ENCODE measurements at places on chromosomes 13 and 19. TPM values are rescaled to one million over a fixed set of nuclear protein-coding genes. Genes with fewer than 3 reads are reported as not detected.

The F10 gene
- not detected for polyA plus RNA-seq

The ZNF229 gene
- polyA plus RNA-seq, result 0.03 TPM

The C19orf18 gene
- not detected for polyA plus RNA-seq

The ZNF737 gene
- polyA plus RNA-seq, result 0.06 TPM

DNA sequence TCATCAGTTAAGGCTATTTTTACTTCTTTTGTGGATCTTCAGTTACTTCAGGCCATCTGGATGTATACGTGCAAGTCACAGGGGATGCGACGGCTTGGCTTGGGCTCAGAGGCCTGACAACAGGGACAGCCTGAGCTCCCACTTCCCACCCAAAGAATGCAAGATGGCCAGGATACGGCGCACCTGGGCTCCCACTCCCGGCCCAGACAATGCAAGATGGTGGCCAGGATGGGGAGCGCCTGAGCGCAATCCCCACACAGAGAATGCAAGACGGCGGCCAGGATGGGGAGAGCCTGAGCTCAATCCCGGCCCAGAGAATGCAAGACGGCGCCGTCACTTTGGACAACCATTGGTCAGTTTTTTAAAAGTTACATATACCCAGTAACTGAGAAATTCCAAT lies 25.3 kb upstream of the MIER2 start:
- DNase-seq, result no peak
- H3K4me3 ChIP-seq, result no peak overlapping the region
- H3K36me3 ChIP-seq, result no peaks in the 10 kb centered on the region
- no peak overlapping the region for H3K27ac ChIP-seq
- no peaks in the 10 kb centered on the region for H3K27me3 ChIP-seq
- no peaks in the 10 kb centered on the region for H3K4me1 ChIP-seq

DNA sequence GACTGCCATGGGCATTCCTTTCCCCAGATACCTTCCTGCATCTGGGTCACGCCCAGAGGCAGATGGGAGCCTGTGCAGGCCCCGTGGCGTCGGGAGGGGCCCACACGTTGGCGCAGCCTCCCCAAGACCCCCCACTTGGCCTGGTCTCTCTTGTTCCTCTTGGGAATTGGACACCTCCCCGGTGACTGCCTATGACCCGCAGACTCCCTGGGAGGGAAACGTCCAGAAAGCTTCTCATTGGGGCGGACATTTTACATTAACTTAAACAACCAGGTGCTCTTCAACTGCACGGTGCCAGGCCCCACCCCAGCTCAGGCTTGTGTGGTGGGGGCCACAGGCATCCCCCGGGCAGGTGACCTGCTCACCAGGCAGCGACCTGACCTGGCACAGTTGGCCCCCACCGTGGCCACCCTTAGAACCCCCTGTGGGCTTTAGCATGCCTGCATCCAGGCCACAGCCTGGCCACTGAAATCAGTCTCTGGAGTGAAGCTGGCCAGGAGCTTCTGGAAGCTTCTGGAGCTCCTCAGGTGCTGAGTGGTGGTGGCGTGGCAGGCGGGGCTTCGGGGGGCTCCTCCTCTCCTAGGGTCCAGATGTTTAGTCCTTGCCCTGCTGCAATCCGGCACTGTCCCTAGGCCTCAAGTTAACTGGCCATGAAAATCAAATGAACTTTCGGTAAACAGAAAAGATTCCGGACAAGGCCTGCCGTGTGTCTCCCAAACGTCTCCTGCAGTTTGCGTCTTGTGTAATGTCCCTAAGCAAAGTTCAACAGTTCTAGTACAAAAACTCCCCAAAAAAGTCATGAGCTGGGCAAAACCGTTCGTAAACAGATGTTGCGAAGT lies 8.5 kb upstream of the PROZ start:
- H3K36me3 ChIP-seq, result no peaks in the 10 kb centered on the region
- H3K4me3 ChIP-seq, result no peak overlapping the region
- DNase-seq, result no peak
- peaks cover 24% of the 10 kb centered on the region for H3K4me1 ChIP-seq
- peaks cover 27% of the 10 kb centered on the region for H3K27me3 ChIP-seq

GRCh38 chr19:15812060-15812722 lies 3.3 kb downstream of the OR10H1 start:
- H3K4me1 ChIP-seq, result no peaks in the 10 kb centered on the region
- no peak overlapping the region for H3K4me3 ChIP-seq
- H3K27ac ChIP-seq, result no peak overlapping the region
- no peak for DNase-seq

GRCh38 chr19:13881692-13882418 lies 4.9 kb downstream of the NANOS3 start:
- no peak overlapping the region for H3K4me3 ChIP-seq
- peaks cover 40% of the 10 kb centered on the region for H3K4me1 ChIP-seq
- peak overlapping the region; percentile 12 for H3K27ac ChIP-seq

DNA sequence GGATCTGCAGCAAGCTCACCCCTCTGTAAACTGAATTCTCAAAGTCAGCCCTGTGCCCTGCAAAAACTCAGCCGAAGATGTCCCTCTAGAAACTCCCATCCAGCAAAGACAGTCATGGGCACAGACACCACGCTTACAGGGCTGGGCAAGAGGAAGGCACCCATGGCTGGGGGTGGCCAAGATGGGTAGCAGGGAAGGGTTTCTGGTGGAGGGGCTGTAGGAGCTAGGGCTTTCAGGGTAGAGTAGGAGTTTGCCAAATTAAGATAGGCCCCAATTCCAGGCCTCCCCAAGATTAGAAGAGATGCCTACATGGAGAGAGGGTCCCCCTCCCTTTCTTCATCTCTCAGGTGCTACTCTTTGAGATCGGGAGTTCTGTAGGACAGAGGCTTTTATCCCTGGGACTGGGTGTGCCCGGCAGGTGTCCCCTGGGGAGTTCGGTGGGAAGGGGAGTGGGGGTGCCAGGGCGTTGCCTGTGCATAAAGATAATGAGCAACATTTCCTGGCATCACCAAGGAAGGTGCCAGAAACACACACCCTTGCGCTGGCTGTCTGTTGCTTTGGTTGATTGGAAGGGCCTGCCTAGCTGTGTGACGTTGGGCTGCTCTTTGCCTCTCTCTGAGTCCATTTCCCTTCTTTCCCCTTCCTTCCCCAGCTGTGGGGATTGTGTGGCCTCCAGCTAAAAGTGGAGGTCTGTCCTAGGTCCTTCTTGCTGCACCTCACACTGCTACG lies 9.4 kb downstream of the NRTN start:
- H3K27ac ChIP-seq, result no peak overlapping the region
- no peaks in the 10 kb centered on the region for H3K27me3 ChIP-seq
- no peaks in the 10 kb centered on the region for H3K4me1 ChIP-seq
- no peaks in the 10 kb centered on the region for H3K36me3 ChIP-seq
- H3K4me3 ChIP-seq, result no peak overlapping the region

GRCh38 chr19:38278751-38279150 lies 14.4 kb downstream of the SPINT2 start:
- H3K36me3 ChIP-seq, result peaks cover 11% of the 10 kb centered on the region
- H3K4me1 ChIP-seq, result peaks cover 3% of the 10 kb centered on the region
- no peak overlapping the region for H3K4me3 ChIP-seq
- H3K27me3 ChIP-seq, result no peaks in the 10 kb centered on the region
- H3K27ac ChIP-seq, result no peak overlapping the region

DNA sequence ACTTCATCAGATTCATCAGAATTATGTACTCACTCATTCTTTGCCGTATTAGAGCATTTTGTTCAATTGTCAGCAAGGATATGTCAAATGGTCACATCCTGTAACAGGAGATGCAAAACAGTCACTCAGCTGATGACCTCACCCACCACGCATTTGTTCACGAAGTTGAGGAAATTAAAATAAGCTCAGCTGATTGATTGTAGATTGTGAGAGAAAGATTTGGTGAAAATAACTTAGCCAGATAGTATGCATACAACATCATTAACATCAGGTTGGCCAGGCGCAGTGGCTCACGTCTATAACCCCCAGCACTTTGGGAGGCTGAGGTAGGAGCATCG lies 22.6 kb upstream of the CDC16 start:
- H3K27me3 ChIP-seq, result no peaks in the 10 kb centered on the region
- no peak overlapping the region for H3K27ac ChIP-seq
- no peaks in the 10 kb centered on the region for H3K4me1 ChIP-seq
- no peaks in the 10 kb centered on the region for H3K36me3 ChIP-seq

DNA sequence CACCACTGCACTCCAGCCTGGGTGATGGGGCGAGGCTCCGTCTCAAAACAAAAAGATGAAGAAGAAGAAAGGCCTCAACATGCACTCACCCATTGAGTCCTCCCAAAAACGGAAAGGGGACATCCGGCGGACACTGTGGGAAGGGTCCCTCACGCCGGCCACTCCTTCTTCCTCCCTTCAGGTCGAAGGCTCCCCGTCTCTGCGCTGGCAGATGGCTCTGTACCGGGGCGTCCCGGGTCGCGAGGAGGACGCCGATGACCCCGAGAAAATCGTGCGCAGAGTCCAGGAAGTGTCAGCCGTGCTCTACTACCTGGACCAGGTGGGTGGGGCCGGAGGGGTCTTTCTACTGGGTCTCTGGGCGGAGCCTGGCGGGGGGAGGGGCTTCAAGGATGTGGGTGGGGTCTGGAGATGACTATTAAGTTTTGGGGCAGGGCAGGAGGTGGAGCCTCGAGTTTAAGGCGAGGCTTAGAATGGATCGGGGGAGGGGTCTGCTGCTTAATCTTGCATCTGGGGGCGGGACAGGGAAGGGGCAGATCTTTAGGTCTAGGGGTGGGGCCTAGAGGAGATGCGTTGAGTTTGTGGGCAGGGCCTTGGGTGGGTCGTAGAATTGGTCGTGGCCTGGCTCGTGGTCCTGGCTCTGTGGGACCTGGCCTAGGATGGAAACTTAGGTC lies 90.2 kb downstream of the MAP4K1 start:
- H3K27ac ChIP-seq, result no peak overlapping the region
- H3K4me1 ChIP-seq, result no peaks in the 10 kb centered on the region

- DNase-seq, result no peak
- no peaks in the 10 kb centered on the region for H3K27me3 ChIP-seq
- H3K36me3 ChIP-seq, result peaks cover 21% of the 10 kb centered on the region
- no peak overlapping the region for H3K4me3 ChIP-seq
These were observed 66.6 kb upstream of the XPO4 start for GRCh38 chr13:20969182-20969581.

- no peak for DNase-seq
- H3K36me3 ChIP-seq, result no peaks in the 10 kb centered on the region
- H3K27ac ChIP-seq, result no peak overlapping the region
- no peaks in the 10 kb centered on the region for H3K27me3 ChIP-seq
These were observed 45.4 kb upstream of the MYCBP2 start for GRCh38 chr13:77372275-77372674.

DNA sequence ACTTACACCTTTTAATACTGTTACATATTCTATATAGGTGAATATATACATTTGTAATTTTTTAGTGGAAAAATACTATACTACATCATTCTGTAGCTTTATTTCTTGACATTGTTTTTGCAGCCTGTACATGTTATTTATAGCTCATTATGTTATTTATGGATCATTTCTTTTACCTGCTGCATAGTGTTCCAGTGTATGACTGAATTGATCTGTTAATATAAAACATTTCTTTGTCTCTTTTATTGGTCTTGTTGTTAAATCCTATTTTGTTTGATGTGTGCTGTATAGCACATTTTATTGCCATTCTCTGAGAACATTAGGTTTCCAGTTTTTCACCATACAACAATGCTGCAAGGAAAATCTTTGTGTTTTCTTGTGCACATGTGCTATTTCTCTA lies 2.4 kb downstream of the SETDB2 start:
- no peak overlapping the region for H3K4me3 ChIP-seq
- no peak for DNase-seq
- no peaks in the 10 kb centered on the region for H3K27me3 ChIP-seq
- H3K27ac ChIP-seq, result peak overlapping the region; percentile 7

DNA sequence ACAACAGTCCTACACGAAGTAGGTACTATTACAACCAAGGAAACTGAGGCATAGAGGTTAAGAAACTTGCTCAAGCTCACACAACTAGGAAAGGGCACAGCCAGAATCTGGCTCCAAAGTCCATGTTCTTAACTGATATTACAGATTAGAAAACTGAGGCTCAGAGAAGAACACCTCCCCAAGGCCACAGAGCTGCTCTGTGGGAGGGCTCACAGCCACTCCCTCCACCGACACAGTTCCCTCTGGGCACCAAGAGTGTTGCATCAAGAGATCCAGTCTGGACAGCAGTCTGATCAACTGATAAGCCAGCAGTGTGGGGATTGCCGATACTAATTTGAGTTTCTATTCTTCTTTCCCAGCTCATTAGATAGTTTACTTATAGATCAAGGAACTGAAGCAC lies 29.5 kb downstream of the SLC15A1 start:
- no peak overlapping the region for H3K4me3 ChIP-seq
- no peaks in the 10 kb centered on the region for H3K4me1 ChIP-seq
- H3K27ac ChIP-seq, result no peak overlapping the region
- no peaks in the 10 kb centered on the region for H3K27me3 ChIP-seq
- no peaks in the 10 kb centered on the region for H3K36me3 ChIP-seq

- H3K4me1 ChIP-seq, result peaks cover 16% of the 10 kb centered on the region
- DNase-seq, result no peak
- peaks cover 93% of the 10 kb centered on the region for H3K36me3 ChIP-seq
- H3K27me3 ChIP-seq, result no peaks in the 10 kb centered on the region
- H3K4me3 ChIP-seq, result no peak overlapping the region
These were observed 22.1 kb downstream of the UPF1 start for GRCh38 chr19:18853755-18854427.

DNA sequence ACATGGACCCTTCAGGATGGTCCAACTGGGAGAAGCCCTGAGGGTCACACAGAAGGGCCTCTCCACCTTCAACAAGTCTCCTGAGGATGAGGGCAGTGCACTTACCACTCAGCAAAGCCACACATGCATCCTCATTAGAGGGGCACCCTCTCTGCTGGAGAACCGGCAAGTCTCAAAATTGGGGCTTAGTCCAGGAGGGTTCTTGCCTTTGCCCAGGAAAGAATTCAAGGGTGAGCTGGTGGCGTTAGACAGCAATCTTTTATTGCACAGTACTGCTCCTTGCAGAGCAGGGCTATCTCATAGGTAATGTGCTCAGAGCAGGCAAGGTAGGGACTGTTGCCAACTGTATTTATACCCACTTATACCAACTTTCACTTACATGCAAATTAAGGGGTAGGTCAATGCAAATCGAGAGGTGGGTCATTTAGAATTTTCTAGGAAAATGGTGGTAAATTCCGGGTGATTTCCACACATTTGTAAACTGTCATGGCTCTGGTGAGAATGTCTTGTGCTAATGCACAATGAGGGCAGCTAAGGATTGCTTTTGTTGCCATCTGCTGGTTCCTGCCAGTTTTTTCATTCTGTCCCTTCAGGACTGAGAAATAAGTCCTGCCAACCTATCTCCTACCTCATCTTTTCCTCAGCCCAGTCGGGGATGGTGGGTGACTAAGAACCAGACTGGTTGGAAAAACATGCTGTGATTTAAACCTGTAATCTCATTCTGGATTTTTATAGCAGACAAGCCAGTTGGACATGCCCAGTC lies 27.8 kb upstream of the IGSF23 start:
- DNase-seq, result no peak
- no peak overlapping the region for H3K27ac ChIP-seq
- no peaks in the 10 kb centered on the region for H3K36me3 ChIP-seq
- H3K4me1 ChIP-seq, result peaks cover 30% of the 10 kb centered on the region
- no peaks in the 10 kb centered on the region for H3K27me3 ChIP-seq
